ENCODE measurements at places on chromosomes 3 and 15.
A peak's percentile ranks its signal among the peaks of the same experiment; 100 is the strongest.

GRCh38 chr15:43187544-43188155 lies 2.4 kb downstream of the CCNDBP1 start:
- DNase-seq, result peak; percentile 36

DNA sequence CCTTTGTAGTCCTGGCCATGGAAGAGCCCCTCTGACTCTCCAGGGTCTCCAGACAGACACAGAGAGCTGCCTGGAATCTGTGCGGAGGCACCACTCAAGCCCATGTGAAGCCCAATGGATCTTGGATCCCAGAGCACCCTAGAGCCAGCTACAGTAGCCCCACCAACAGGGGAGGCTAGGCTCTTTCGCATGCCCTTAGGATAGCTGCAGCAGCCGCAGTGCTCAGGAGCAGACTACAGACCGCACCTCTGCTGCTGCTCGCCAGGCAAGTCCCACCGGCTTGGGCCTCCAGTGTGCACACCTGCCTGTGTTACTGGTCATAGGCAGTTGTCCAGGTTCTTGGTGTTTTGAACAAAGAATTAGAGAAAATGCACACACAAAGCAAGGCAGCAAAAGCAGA lies 131.6 kb downstream of the SPATA16 start:
- no peak for DNase-seq

DNA sequence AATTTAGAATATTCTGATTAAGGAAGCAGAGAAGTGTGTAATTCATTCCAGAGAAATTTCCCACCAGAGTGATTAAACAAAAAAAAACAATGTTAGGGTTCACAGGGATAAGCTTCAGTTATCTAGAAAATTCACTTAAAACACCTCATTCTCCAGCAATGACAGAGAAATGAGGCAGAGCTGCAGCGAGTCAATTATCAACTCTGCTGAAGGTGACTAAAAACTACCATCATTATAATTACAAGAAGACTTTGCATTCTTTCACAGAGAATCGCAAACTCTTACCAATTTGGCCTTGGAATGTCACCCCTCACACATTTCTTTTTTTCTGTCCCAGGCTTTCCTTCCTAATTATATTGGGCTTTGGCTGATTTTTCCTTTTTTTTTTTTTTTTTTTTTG lies 117.1 kb downstream of the RAB11A start:
- no peak for DNase-seq

DNA sequence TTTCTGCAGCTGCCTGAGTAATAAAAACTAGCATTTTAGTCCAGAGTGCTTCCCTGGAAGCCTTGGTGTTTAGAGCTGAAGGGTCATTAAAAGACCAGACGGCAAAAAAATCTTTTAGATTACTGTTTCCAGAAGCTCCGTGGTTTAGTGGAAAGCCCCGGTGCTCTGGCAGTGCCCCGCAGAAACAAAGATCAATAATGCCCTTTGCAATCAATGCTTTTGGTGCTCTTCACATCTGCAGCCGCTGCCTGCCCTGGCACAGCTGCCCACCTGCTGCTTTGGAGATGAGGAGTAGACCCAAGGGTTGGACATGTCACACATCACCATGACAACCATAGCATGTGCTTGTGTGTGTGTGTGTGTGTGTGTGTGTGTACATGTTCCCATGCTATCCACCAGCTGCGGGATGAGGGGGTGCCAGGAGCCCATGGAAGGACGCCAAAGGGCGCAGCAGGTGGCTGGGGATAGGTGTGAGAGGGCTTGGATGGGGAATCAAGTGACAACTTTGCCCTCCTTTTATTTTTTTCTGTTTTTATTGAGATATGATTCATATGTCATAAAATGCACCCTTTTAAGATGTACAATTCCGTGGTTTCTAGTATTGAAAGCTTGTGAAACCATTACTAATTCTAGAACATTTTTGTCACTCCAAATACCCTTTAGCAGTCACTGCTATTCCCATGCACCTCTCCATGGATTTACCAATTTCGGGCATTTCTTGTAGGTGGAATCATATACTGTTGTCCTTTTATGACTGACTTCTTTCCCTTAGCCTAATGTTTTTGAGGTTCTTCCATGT lies 75.7 kb upstream of the KLHL25 start:
- no peak for DNase-seq

DNA sequence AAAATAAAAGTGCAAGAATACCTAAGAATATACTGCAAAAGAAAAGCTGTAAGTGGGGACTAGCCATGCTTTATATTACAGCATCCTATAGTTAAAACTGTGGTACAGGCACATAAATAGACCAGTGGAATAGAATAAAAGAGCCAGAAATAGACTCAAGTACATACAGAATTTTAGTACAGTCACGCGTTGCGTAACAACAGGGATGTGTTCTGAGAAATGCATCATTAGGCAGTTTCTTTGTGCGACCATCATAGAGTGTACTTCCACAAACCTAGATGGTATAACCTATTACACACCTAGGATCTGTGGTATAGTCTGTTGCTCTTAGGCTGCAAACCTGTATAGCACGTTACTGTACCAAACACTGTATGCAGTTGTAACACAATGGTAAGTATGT lies 61.8 kb downstream of the PCCB start:
- no peak for DNase-seq

DNA sequence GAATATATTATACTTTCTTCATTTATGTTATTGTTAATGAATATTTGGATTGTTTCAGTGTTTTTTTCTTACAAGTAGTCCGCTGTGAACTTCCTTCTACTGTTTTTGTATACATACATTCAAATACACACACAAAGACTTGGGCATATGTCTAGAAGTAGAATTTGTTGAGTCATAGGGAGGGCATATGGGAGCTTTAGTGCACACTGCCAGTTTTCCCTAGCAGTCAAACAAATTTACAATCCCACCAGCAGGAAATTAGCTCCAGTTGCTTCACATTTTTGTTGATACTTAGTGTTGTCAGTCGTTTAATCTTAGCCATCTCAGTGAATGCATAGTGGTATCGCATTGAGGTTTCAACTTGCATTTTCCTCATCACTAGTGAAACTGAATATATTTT lies 492.3 kb downstream of the DIPK2A start:
- no peak for DNase-seq

DNA sequence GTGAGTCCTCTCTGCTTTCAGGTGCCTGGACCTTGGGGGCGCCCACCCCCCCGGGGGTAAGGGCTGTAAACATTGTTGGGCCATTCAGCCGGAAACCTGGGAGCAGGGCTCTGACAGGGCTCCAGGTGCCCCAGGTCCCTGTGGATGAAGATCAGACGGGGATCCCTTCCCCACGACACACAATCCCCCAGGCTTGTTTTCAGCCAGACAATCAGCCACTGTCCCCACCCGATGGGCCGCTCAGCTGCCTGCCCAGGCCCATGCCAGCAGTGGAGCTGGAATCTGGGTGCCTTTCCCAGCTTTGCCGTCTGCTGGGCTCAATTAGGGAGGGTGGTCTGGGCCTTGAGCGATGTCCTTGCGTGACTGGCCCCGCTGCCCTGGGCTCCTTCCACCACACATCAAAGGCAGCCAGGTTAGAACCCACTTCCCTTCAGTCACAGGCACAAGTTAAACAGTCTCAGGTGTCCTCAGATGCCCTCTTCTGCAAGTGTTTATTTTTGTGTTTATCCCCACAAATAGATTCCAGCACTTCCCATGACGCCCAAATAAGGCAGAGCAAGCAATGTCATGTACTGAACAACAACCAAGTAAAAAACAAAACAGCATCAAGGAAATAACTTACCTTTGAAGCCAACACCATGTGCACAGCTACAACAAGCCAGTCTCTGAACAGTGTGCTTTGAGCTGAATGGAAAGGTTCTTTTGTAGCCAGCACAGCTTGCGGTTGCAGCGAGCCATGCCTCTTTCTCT lies 77.0 kb upstream of the ALDH1A3 start:
- DNase-seq, result no peak

DNA sequence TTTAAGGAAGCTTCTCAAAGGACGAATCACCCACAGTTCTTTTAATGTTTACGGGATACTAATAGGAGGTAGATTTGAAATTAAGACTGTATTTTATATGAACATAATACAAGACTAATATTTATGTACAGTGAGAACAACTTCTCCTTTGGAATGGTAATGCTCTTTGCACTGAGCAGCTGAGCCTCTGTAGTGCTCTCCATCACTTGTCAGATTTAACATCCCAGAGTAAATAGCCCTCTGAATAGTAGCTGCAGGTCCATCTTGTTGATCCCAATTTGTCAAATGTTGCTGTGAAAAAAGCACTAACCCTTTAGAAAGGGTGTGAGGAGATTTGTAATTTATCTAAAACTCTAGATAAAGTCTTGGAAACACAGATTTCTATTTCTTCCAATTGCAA lies 351.4 kb upstream of the KCNMB2 start:
- DNase-seq, result no peak

- no peak for DNase-seq
Measured at GRCh38 chr3:136840252-136840651, 21.3 kb downstream of the SLC35G2 start.

DNA sequence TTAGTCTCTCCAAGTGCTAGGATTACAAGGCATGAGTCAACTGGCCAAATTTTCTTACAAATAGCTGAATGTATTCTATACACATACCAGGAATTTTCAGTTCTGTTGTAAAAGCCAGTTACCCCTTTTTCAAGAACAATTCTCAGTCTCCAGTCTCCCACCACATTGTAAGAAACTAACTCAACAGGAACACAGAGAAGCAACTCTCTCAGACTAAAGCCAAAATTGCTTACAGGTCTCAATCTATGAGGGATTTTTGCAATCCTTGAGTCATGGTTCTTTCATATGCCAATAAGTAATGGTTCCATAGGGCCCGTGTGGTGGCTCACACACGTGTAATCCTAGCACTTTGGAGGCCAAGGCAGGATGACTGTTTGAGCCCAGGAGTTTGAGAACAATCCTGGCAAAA lies 8.5 kb downstream of the IP6K2 start:
- no peak for DNase-seq

GRCh38 chr3:18546632-18547031 lies 121.5 kb upstream of the SATB1 start:
- DNase-seq, result no peak

GRCh38 chr3:23880703-23881339 lies 36.0 kb downstream of the NKIRAS1 start:
- no peak for DNase-seq

- DNase-seq, result no peak
Measured at GRCh38 chr15:43239732-43240491, 19.1 kb upstream of the EPB42 start.

- no peak for DNase-seq
Measured at GRCh38 chr3:18153571-18154173, 271.5 kb downstream of the SATB1 start.

GRCh38 chr15:84654689-84655453 lies 788 bp upstream of the WDR73 start:
- peak; percentile 81 for DNase-seq

- no peak for DNase-seq
Measured at GRCh38 chr3:22089284-22089683, 338.3 kb upstream of the ZNF385D start.

DNA sequence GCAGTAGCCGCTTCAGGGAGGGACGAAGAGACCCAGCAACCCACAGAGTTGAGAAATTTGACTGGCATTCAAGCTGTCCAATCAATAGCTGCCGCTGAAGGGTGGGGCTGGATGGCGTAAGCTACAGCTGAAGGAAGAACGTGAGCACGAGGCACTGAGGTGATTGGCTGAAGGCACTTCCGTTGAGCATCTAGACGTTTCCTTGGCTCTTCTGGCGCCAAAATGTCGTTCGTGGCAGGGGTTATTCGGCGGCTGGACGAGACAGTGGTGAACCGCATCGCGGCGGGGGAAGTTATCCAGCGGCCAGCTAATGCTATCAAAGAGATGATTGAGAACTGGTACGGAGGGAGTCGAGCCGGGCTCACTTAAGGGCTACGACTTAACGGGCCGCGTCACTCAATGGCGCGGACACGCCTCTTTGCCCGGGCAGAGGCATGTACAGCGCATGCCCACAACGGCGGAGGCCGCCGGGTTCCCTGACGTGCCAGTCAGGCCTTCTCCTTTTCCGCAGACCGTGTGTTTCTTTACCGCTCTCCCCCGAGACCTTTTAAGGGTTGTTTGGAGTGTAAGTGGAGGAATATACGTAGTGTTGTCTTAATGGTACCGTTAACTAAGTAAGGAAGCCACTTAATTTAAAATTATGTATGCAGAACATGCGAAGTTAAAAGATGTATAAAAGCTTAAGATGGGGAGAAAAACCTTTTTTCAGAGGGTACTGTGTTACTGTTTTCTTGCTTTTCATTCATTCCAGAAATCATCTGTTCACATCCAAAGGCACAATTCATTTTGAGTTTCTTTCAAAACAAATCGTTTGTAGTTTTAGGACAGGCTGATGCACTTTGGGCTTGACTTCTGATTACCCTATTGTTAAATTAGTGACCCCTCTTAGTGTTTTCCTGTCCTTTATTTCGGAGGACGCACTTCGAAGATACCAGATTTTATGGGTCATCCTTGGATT lies at the start of gene MLH1:
TSS of gene MLH1 (plus strand) at position 193 of the 958 bp plus-strand sequence. CDS start at position 223, 30 bp downstream.
- DNase-seq, result peak; percentile 96

- DNase-seq, result no peak
Measured at GRCh38 chr3:14063152-14063551, 61.5 kb downstream of the CHCHD4 start.

- peak; percentile 59 for DNase-seq
Measured at GRCh38 chr3:10164546-10165393, at the start of gene IRAK2. Gene IRAK2, plus strand, starts transcription at chr3:10164919. Its CDS starts 36 bp downstream, at chr3:10164955.

DNA sequence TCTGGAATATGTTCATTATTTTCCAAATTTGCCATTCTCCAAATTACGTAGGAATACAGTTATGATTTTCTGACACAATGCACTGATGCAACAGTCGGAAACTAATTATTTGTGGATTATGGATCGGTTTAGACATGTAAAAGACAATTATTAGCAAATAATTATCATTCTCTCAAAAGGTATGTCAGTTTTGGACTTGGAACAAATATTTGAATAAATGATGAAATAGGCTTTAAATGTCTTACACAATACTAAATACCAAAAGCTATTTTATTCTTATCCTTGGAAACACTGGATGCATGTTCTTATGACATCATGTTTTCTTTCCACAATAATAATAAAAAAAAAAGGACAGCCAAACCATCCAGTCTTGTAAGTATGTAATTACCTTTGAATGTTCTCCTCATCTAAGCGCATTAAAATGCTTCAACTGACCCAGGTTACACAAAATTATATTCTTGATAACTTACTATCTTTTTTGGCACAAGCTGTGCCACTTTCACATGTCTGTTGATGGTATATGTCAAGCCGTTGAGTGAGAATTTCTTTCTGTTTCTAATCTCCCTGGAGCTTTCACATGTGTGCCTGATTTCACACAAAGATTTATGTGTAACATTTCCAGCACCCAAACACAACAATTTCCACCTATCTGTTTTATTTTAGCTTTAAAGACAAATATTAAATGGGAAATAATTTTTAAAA lies 238.5 kb upstream of the ZNF385D start:
- DNase-seq, result no peak

DNA sequence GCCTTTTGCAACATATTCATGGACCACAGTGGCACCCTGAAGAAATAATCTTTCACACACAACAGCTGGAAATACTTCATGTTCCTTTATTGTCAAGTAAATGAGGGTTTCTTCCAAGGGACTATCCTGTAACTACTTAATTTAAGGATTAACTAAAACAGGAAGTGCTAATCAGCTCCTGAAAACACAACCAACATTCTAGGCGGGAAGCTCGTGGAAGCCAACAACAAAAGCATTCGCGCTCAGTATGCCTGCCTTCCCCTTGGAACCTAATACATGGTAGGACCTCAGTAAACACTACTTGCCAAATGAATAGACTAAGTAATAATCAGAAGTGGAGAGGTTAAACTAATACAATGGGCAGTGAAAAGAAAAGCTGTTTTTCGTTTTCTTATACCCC lies 300.9 kb downstream of the RORA start:
- no peak for DNase-seq

GRCh38 chr3:161104561-161105551 lies at the start of gene B3GALNT1:
Gene B3GALNT1, minus strand, starts transcription at chr3:161105349. Its CDS starts 18,595 bp downstream, at chr3:161086754.
- DNase-seq, result peak; percentile 2

All from CD4-positive, alpha-beta memory T cell (primary cell).